ENCODE measurements at places on chromosomes 1 and 21.

DNA sequence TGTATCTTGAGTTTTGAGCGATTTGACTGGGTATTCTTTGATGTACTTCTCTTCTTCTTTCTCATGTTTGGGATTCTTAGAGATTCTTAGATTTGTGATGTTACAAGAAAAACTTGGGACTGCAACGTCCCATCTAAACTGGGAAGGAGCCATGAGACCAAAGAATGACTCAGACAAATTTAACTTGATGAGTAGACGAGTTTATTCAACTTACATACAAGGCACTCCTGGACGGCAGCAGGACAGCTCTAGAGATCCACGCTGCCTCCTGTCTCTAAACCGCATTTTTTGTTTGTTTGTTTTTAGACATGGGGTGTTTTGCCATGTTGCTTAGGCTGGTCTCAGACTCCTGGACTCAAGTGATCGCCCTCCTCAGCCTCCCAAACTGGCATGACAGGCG, 137.1 kb downstream of the PIK3R3 start:
- no peak for DNase-seq

GRCh38 chr1:150622303-150622975, 7.0 kb downstream of the ENSA start:
- no peak for DNase-seq

GRCh38 chr1:10064416-10065343, 31.9 kb downstream of the UBE4B start:
- DNase-seq, result no peak

- DNase-seq, result peak; percentile 35
Measured at GRCh38 chr1:7669559-7670311, 101.4 kb upstream of the VAMP3 start.

DNA sequence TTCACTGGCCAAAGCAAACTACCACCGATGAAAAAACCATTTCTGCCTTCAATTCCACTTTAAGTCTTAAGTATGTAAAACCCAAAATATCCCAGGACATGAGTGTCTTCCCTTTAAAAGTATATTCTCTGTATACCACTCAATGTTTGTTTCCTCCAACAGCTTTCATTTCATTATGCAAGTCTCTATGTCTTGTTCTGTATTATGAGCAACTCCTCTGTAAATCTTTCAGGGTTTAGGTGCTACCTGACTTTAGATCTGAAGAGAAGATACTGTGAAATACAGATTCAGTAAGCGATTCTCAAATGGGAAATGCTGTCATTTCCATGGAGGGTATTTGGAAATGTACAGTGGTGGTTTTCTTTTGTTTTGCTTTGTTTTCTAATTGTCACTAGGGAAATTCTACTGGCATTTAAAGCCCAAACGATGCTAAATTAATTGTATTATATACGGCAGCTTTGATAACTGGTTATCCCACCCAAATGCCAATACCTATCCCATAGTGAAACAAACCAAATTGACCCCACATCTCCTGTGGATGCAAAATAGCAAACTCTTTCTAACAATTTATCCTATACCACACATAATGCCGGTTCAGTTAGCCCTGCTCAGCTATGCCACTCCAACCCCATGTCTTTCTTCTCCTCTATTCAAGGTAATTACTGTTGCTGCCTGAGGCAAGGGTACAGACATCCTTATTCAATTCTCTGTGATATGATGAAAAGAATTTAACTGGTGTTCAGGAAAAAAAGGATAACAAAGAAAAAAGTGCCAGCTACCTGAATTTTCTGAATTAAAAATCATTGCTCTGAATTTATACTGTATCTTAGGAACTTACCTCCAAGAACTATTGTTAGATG, 182.8 kb downstream of the EIF4G3 start:
- no peak for DNase-seq

- peak; percentile 40 for DNase-seq
Measured at GRCh38 chr1:211326528-211327345, at the start of gene TRAF5. Gene TRAF5 (plus strand): TSS chr1:211326833. CDS start chr1:211353240, 26,407 bp downstream.

DNA sequence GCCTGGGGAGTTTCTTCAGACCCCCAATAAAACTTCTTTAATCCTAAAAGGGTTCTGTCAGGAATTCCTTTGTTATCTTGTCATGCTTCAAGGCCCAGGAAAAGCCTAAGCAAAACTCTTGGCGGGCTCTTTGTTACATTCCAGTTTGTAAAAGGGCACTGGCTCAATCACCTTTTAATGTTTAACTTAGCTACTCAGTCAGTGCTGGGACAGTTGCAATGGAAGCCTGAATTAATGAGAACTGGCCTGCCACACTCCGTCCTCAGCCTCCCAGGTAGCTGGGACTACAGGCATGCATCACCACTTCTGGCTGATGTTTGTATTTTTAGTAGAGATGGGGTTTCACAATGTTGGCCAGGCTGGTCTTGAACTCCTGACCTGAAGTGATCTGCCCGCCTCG, 21.3 kb upstream of the ASB17 start:
- DNase-seq, result no peak

GRCh38 chr1:17101261-17101660, 18.0 kb downstream of the PADI2 start:
- no peak for DNase-seq

- DNase-seq, result no peak
Measured at GRCh38 chr1:26020941-26021646, 481 bp upstream of the EXTL1 start.

DNA sequence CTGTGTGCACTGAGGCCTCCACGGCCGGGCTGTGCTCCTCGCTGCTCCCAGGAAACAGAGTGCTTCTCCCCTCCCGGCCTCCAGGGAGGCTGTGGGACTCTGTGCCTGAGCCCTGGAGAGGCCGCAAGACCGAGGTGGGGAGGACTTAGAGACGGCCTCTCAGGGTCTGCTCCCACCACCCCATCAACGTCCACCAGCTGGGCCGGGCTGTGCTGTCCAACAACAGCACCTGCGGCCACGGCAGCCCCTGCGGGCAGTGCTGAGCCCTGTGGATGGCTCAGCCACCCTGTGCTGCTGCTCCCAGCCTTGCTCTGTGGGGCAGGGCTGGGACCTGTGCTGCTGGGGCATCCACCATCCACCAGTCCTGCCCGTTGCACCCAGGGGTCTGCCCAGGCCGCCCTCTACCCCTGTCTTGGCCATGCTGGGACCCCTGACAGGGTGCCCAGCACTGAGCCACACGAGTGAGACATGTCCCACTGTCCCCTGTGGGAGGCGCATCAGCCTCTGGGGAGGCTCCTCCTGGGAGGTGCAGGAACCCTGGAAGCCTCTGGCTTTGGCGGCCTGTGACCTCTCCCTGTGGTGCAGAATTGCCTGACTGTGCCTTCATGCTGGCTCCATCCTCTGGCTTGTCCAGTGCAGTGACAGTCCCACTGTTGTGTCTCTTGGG, 31.2 kb upstream of the LRRC3 start:
- DNase-seq, result no peak

DNA sequence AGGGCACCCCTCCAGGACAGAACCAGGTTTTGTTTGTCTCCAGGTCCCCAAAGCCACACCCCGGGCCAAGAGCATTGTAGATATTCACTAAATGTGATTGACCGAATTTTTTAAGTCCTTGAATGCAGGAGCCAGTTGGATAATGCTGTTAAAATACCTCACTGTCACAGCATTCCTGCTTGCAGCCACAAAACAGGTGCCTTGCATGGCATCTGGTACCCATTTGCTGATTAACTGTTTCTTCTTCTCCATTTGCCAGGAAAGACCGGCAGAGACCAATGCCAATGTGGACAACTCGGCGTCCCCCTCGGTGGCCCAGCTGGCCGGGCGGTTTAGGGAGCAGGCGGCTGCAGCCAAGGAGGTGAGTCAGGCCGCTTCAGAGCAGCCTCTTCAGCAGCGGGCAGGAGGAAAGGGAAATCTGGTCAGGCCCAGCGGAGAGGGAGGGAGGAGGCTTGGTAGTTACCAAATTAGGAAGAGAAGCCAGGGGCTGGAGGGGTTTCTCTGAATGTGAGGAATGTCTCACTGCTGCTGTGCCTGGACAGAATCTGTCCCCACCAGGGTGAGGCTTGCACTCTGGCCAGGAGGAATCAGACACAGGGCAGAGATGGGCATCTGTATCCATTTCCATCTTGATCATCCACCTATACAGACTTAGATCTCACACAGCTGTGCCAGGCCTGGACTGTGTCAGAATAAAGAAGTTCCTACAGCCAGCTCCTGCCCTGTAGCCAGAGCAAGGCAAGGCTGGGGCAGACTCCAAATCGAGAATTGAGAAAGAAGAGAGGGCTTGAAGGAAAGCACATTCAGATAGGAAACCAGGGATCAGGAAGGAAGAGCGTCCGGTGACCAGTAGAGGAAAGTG, 37.9 kb upstream of the MPZL1 start:
- DNase-seq, result no peak

DNA sequence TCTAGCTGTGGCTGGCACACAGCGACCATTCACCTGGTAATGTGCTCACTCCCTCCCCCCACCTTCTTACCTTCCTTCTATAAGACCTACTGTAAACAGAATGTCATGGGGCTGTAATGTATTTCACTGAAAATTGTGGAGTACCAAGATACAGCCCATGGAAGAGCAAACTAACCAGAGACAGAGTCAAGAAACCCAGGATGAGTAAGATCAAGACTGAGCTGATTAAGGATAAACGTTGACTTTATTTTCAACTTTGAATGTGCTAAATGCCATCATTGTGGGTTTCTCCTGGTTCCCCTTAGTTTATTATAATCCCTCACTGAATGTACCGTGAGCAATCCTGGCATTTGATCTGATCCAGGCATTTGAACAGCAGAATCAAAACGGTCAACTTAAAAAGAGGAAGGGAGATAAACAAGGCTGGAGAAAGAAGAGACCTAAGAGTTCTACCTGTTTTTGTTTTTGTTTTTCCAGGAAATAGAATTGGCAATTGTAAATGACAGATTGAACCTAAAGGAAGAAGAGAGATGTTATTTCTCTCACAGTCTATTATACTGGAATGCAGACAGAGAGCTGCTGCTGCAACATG, 16.1 kb upstream of the ATP1B1 start:
- DNase-seq, result no peak

DNA sequence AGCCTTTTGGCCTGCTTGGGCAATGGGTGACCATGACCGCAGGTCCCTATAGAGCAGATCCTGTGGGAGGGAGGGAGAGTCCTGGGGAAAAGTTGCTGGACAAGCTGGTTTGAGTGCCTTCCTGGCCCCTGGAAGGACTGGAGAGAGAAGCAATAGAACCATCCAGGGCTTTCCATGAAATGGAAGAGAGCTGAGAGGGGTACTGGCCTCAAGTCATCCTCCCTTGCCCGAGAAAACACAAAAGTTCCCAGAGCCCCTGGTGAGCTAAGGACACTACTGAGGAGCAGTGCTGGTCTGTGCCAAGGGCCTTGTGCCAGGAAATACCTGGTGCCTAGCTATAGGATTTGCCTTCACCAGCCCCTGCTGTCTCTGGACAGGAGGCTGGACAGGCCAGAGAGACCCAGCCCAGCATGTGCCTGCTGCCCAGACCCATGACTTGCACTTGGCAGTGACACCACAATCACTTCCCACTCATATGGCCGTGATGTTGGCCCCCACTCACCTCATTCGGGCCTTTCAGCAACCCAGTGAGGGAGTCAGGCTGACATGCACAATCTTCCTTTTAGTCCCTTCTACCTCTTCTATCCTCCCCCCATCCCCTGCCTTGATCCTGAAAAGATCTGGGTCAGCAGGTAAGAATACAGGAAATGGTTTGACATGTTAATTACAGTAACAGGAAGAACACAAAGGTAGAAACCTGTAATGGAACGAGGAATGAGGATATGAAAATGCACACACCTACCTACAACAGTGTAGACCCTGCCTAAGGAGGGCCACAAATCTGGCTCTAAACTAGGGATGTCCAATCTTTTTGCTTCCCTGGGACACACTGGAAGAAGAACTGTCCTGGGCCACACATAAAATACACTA, 7.0 kb downstream of the SH3BP5L start:
- no peak for DNase-seq

DNA sequence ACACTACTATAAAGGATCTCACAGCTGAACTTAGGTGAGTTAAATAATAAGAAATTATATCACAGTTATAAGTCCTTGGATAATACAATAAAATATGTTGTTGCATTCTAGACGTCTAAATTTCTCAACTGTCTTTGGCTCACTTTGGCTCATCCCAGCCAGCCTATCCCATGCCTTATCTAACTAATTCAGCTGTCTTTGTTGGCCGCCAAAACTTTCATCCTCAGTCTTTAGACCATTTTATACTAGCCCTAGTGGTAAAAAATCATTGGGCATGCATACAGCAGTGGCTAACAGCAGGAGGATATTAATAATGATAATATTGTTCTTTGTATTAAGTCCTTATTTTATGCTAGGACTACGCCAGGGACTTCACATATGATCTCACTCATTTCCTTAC, 59.3 kb downstream of the CCDC18 start:
- no peak for DNase-seq

DNA sequence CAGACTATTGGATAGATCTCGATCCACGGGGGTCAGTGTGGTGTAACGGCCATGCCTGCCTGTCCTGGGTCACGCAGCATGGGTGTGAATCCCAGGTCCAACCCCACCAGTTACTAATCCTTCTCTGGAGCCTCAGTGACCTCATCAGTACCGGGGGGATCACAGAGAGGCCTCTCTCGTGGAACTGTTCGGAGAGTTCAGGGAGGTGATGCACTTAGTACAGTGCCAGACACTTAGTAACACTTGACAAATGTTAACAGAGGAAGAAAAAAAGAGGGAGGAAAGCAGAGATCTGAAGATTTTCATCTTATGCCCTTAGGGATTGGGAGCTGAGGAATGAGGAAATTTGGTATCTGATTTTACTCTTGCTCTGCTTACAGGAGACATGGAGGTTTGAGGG, 2.9 kb downstream of the ABCA4 start:
- DNase-seq, result no peak

- DNase-seq, result no peak
Measured at GRCh38 chr1:9305216-9305615, 12.5 kb downstream of the SPSB1 start.

- peak; percentile 42 for DNase-seq
Measured at GRCh38 chr1:1250786-1251284, 4.3 kb upstream of the C1QTNF12 start.

GRCh38 chr21:41481191-41481590, 26.8 kb downstream of the TMPRSS2 start:
- DNase-seq, result no peak

DNA sequence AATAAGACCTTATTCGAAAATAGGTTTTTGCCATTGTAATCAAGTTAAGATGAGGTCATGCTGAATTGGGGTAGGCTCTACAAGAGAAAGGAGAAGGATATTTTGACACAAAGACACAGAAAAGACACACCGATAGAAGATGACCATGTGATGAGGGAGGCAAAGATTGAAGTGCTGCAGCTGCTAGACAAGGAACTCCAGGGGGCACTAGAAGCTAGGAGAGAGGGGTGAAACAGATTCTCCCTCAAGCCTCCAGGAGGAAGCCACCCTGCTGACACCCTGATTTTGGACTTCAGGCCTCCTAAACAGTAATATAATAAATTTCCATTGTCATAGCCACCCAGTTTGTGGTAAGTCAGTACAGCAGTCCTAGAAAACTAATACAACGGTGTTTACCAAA, 506.8 kb upstream of the CAMK1G start:
- DNase-seq, result no peak

DNA sequence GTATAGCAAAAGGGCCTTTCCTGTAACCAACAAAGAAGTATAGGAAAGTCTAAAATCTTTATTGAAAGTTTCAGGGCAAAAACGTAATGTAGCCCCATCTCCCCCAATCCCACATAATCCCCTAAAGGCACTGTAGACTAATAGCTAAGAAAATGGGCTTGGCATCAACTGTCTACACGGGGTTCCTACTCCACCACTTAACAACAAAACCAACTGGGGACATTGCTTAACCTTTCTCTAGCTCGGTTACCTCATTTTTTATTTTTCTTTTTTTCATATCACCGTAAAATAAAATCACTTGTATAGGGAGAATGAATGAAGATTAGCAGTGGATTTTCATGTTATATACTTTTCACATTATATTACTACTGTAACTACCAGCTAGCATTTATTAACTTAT, 12.3 kb downstream of the MACF1 start:
- DNase-seq, result no peak

GRCh38 chr1:68377098-68377497, 72.7 kb downstream of the RPE65 start:
- no peak for DNase-seq
